ENCODE measurements at places on chromosomes 5 and 9.

GRCh38 chr9:88075966-88076285 is 62.3 kb downstream of the SPATA31C2 start:
- DNase-seq: peak; percentile 37

GRCh38 chr5:4082966-4083564 is 487.4 kb downstream of the IRX1 start:
- peak; percentile 35 for DNase-seq

DNA sequence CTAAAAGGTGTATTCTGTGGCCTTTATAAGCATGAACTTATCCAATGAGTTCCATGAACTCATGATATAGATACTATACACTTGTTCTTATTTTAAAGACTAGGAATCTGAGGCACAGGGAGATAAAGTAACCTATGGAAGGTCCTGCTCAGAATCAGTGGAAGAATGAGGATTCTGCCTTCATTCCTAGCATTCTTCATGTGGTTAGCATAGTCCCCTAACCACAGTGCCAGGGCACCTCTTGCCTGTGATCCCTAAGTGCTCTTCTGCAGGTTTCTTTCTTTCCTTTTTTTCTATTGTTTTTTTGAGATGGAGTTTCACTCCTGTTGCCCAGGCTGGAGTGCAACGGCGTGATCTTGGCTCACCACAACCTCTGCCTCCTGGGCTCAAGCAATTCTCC is 174.1 kb downstream of the C9orf152 start:
- no peak for DNase-seq

- no peak for DNase-seq
Observed at GRCh38 chr5:141691286-141691866, 9.3 kb upstream of the ARAP3 start.

GRCh38 chr9:88355166-88355565 is 33.1 kb upstream of the SPIN1 start:
- no peak for DNase-seq

GRCh38 chr5:38369692-38370091 is 111.3 kb downstream of the EGFLAM start:
- no peak for DNase-seq

DNA sequence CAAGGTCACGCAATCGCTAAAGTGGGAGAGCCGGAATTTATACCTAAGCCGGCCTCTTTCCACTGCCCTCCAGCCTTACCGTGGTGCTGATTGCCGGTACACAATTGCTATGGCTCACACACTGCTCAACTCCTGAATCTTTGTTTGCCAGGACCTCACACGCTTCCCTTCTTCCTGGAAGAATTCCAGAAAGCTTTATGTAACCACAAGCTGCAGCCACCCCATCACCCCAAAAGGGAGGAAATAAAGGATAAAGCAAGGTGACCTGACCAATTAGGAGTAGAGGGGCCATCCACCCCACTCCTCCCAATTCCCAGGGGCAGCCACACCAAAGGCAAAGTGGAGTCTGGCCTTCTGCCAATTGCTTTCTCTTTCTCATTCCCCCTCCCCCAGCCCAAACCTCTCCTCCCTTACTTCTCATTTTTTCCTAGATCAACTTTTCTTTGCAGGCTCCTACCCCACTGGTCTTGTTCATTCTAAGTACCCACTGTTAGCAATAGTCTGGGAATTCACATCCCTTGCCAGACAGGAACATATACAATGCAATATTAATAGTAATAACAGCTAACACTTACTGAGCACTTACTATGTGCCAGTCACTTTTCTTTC is 18.0 kb upstream of the CDC23 start:
- DNase-seq: peak; percentile 27

DNA sequence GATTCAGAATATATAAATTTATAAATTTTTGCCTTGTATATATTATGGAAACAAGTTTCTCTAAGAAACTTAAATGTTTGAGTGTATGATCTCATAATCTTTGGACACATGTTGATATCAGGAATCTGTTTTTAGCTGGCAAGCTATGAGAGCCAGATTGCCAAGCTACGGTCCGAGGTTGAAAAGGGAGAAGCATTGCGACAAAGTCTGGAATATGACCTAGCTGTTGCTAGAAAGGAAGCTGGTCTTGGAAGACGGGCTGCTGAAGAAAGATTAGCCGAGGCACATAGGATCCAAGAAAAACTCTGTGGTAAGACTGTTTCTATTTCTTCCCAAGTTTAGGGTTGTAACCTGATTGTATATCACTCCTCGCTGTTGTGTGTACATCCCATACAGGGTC is 25.9 kb downstream of the CCDC171 start:
- DNase-seq: no peak

GRCh38 chr5:36502608-36503007 is 103.8 kb upstream of the SLC1A3 start:
- peak; percentile 97 for DNase-seq

GRCh38 chr9:116737152-116737546 is 50.0 kb downstream of the TRIM32 start:
- DNase-seq: peak; percentile 60

DNA sequence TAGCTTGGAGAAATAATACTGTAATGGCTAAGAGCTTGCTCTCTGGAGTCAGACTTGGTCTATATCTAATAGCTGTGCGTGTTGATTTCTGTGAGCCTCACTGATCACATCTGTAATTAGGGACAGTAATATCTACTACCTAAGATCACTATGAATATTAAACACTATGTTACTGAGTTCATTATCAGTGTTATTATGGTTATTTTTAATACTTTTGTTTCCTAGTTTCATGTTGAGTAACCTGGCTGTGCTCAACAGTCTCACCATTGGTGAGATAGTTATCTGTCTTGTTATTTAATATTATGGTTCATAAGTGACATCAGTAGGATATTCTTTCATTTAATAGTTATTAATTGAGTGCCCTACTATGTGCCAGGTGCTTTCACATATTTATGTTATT is 22.4 kb upstream of the CAVIN4 start:
- DNase-seq: no peak

DNA sequence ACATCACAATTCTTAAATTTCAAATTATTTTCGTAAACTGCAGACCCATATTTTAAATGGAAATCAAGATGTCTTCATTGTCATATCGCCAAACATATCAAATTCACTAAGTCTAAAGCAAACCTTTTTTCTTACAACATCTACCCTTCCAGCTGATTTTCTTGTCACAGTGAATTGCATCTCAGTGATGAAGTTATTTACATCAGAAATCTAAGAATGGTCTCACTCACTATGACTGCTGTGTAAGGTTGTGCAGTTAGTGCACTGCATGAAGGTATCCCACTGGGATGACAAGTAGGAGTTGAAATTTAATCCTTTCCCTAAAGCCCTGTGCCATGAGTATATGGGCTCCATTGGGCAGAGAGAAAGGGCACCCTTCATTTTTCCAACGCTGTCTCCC is 399.4 kb upstream of the ITGA1 start:
- no peak for DNase-seq

- no peak for DNase-seq
Observed at GRCh38 chr5:135010502-135011354, 23.3 kb downstream of the PITX1 start.

GRCh38 chr5:169880012-169880663 is 100.2 kb downstream of the INSYN2B start:
- DNase-seq: no peak

DNA sequence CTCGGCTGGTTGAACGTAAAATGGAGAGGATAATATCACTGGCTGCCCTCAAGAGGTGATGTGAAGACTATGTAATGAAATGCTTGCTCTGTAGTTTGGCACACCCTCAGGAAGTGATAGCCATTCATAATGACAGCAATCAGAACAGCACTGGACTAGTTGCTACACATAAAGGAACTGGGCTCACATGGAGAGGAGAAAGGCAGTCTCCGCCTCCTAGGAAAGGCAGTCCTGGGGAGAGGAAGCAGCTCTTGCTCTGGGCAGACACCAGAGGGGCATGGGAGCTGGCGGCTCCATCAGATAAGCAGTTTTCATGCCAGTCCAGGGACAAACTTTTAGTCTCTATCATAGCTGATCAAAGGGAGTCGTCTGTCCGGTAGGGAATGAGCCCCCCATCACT is 46.9 kb downstream of the ARHGEF37 start:
- DNase-seq: no peak

GRCh38 chr5:140258016-140258415 is 44.9 kb downstream of the PFDN1 start:
- no peak for DNase-seq

DNA sequence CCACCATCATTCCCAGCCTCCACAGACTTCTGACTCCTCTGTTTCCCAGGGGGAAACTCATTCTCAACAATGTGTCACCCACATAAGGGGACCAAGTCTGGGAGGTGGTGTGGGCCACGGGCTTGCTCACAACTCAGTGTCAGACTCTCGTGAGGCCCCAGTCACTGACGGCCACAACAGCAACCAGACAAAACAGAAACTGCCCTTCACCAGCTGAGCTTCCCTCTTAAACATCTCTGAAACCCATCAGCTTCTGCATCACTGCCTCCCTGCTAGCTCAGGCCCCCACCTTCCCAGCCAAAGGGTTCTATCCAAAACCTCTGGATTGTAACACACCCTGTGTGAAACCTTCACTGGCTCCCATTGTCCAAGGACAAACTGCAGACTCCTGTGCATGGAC is 273.4 kb downstream of the CDK5RAP2 start:
- no peak for DNase-seq

- no peak for DNase-seq
Observed at GRCh38 chr5:112549127-112549526, 130.1 kb upstream of the EPB41L4A start.

DNA sequence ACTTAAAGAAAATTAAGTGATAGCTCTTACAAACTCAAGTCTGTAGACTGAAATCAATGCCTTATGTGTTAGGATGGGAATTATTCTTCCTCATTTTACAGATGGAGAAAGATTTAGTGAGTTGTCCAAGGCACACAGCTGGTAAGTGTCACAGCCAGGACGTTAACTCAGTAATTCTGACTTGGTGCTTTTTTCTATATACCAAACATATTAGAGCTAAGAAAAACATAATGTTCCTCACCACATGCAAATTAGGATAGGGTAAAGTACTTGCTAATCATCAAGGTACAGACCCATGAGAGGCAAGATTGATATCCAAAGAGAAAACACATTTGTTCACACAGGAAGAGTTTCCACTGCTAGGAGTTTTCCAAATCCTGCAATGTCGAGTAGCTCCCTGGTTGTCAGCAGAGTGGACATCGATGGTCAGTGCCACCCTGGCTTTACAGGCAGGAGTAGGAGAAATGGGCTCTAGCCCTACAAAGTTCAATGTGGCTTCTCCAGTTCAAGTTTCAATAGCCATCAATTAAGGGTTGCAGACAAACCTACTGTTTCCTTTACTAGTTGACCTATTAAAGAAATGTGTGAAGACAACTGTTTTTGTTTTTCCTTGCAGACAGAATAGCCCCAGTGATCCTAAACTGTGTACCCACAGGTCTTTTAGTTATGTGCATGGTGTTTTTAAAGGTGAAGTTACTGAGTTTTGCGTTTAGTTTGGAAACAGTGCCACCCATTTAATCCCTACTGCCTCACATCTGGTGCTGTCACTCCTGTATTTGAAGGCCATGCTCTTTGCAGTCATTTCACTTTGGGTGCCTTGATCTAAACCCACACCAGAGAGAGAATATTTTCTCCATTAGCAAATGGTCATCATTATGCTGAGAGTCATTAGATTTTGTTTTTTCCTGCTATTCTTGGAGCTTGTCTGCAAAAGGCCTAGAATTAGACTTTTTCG is 460.8 kb upstream of the SMARCA2 start:
- no peak for DNase-seq

- DNase-seq: no peak
Observed at GRCh38 chr5:96335873-96336272, 97.2 kb downstream of the PCSK1 start.

- no peak for DNase-seq
Observed at GRCh38 chr5:173480896-173481295, 135.6 kb downstream of the BOD1 start.

DNA sequence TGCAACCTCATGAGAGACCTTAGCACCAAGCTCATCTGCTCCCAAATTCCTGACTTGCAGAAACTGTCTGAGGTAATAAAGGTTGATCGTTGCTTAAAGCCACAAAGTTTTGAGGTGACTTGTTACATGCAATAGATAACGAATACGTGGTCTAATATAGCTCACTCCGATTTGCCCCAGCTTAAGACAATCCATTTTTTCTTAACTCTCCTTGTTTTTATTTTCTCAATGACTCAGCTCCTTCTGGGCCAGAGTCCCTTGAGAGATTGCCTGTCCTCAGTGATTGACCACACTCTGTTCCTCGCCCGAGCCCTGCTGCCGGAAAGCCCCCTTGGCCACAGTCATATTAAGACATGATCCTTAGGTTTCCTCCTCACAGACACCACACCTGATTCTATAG is 63.7 kb upstream of the FANCC start:
- peak; percentile 45 for DNase-seq

GRCh38 chr9:86413971-86414880 is 60.0 kb upstream of the TUT7 start:
- DNase-seq: peak; percentile 62
